Osteoblast (primary cell): ENCODE measurements at places on chromosomes 7 and 10. TPM values are rescaled to one million over a fixed set of nuclear protein-coding genes. Genes with fewer than 3 reads are reported as not detected.
A peak's percentile ranks its signal among the peaks of the same experiment; 100 is the strongest.

DNA sequence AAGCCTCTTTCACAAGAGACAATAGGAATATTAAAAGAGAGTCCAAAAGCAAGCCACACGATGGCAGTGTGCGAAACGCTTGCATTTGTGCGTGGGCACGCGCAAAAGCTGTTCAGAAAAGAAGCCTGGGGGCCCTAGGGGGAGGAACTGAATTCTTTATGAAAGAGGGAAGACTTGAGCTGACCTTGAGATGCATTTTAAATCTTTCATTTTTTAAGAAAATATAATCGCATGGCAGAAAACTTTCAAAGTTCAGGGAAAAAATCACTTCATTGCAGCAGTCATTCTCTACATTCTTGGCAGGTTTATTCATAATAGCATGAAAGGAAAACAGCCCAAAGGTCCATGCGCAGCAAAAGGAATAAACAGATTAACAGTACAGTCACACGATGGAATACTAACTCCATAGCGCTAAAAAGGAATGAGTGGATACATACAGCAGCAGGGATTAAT lies 206.5 kb upstream of the PRKCQ start:
- peak overlapping the region; percentile 20 for H3K27ac ChIP-seq
- H3K27me3 ChIP-seq, result no peaks in the 10 kb centered on the region
- peak overlapping the region; percentile 32 for H3K4me3 ChIP-seq
- no peak for DNase-seq
- no peaks in the 10 kb centered on the region for H3K36me3 ChIP-seq
- H3K4me1 ChIP-seq, result peaks cover 5% of the 10 kb centered on the region

DNA sequence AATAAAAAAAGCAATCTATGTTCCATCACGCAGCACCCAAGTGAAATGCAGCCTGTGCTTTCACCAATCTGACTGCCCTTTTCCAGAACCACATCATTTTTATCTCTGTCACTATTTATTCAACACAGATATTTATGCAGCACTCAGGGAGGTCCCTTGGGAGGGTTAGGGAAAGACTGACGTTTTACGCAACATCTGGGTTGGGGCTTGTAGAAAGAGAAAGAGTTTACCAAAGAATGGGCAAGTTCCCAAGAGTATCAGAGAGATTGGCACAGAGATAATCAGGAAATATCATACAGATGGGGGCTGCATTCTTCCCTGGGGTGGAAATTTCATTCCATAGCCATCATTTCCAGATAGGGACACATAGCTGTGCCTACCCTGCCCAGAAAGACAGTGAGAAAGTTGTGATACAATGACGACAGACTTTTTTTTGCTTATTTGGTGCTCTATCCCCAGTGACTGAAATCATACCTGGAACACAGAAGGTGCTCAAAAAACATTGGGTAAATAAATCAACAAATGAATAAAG lies 474.2 kb downstream of the CALN1 start:
- DNase-seq, result peak; percentile 50
- H3K27me3 ChIP-seq, result no peaks in the 10 kb centered on the region
- H3K4me3 ChIP-seq, result no peak overlapping the region
- H3K4me1 ChIP-seq, result no peaks in the 10 kb centered on the region

Gene KCND2
- total RNA-seq, result 6.5 and 9.4 TPM in 2 replicates

DNA sequence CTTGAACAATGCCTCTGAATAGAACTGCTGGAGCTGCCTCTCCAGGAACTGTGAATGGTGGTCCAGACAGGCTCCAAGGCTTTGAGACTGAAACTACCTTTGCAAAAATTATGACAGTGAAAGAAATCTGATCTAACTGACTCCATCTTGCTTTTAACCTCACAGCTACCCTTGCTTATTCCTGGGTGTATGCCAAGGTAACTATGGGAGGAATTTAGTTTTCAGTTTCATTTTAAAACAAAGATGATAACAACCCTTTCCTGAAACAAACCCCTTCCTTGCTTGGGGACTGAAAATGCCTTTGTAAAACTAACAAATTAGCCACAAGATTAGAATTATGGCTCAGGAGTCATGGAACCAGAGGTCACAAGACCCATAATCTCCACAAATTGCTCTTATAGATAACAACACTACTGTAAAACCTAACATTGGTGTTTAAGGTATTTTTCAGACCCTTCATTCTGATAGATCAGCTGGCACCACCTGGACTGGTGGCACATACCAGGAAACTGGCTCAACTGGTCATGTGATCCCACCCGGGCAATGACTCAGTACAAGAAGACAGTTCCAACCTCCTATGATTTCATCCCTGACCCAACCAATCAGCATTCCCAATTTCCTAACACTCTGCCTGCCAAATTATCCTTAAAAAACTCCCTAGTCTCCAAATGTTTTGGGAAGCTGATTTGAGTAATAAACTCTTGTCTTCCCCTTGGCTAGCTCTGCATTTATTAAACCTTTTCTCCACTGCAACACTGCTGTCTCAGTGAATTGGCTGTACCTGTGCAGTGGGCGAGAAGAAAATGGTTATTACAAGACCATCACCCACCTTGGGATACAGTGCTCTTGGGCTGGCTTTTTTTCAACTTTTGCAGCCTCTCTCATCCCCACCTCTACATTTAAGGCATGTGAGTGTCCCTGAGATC lies 608.1 kb downstream of the TYW1 start:
- no peak for DNase-seq
- H3K36me3 ChIP-seq, result no peaks in the 10 kb centered on the region
- no peaks in the 10 kb centered on the region for H3K27me3 ChIP-seq
- H3K27ac ChIP-seq, result no peak overlapping the region
- H3K4me3 ChIP-seq, result no peak overlapping the region
- H3K4me1 ChIP-seq, result no peaks in the 10 kb centered on the region

DNA sequence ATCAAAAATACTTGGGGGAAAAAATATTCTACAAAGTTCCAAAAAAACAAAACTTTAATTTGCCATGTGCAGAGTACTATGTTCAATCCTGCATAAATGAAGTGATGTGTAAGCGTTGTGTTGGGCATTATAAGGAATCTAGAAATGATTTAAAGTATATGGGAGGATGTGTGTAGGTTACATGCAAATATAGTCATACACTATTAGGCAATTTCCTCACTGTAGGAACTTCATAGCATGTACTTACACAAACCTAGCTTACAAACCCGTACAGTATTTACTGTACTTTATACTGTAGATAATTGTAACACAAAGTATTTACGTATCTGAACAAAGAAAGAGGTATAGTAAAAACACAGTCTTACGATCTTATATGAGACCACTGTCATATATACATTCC lies 72.3 kb downstream of the NRBF2 start:
- H3K27ac ChIP-seq, result no peak overlapping the region
- H3K4me3 ChIP-seq, result no peak overlapping the region
- H3K36me3 ChIP-seq, result peaks cover 19% of the 10 kb centered on the region
- no peak for DNase-seq
- H3K4me1 ChIP-seq, result peaks cover 41% of the 10 kb centered on the region
- H3K27me3 ChIP-seq, result no peaks in the 10 kb centered on the region

Gene SLC26A3
- total RNA-seq, result not detected in 2 replicates

DNA sequence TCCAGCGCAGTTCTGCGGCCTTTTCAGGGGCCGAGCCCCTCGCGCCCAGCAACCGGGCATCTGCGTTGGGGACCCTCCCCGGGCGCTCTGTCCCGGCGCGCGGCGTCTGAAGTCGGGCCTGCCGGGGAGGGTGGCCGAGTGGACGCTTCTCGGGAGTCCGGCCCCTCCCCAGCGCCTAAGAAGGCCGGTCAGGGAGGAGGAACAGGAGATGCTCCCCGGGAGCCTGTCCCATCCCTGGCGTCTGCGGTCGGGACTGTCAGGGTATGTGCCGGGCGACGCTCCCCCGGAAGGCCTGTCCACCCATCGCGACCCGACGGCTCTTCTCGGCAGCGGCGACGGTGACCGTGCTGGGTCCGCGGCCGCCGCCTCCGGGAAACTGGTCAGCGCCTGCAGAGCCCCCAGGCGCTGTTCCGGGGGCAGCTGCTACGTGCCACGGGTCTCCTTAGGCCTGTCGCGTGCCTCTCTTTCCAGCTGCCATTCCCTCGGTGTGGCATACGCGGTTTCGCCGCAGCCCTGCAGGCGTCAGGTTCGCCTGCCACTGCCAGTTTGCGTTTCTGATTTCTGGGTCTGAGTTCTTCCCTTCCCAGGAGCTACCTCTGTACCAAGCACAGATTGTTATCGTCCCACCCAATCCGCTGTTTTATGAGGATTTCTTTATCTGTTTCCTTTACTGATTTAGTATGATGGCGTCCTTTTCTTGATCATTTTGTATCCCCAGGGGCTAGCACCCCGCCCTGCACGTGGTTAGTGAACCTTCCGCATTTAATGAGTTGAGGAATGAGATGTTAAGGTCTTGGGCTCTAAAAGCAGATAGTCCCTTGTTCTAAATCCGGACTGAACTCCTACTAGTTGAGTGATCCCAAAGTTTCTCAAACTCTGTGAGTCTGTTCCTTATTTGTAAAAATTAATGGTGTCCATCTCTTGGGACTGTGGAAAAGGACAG lies 782 bp downstream of the IFIT5 start:
- peak overlapping the region; percentile 90 for H3K4me3 ChIP-seq
- DNase-seq, result peak; percentile 87
- H3K36me3 ChIP-seq, result peaks cover 13% of the 10 kb centered on the region
- peak overlapping the region; percentile 86 for H3K27ac ChIP-seq
- H3K4me1 ChIP-seq, result peaks cover 14% of the 10 kb centered on the region

Gene ZNF479
- not detected in 2 replicates for total RNA-seq

- DNase-seq, result no peak
- H3K36me3 ChIP-seq, result peaks cover 27% of the 10 kb centered on the region
- H3K27me3 ChIP-seq, result no peaks in the 10 kb centered on the region
- no peak overlapping the region for H3K27ac ChIP-seq
- peaks cover 23% of the 10 kb centered on the region for H3K4me1 ChIP-seq
Observed at GRCh38 chr10:90915766-90916075, 5.2 kb downstream of the ANKRD1 start.

- H3K27me3 ChIP-seq, result no peaks in the 10 kb centered on the region
- no peak for DNase-seq
- no peaks in the 10 kb centered on the region for H3K4me1 ChIP-seq
Observed at GRCh38 chr7:10355816-10356215, 617.9 kb upstream of the PHF14 start.

DNA sequence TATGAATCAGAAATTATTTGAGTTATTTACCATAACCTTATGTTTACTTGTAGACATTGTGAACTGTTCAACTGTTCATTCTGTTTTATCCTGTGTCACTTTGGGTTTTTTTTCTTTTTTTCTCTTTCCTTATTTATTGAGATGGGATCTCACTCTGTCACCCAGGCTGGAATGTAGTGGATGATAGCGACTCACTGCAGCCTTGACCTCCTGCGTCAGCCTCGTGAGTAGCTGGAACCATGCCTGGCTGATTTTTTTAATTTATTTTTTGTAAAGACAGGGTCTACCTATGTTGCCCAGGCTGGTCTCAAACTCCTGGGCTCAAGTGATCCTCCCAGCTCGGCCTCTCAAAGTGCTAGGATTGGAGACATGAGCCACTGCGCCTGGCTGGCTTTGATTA lies 97.1 kb downstream of the CSTF2T start:
- no peak overlapping the region for H3K4me3 ChIP-seq
- no peak for DNase-seq
- H3K27ac ChIP-seq, result no peak overlapping the region
- H3K4me1 ChIP-seq, result no peaks in the 10 kb centered on the region
- H3K27me3 ChIP-seq, result no peaks in the 10 kb centered on the region
- no peaks in the 10 kb centered on the region for H3K36me3 ChIP-seq

Gene ZNF804B
- total RNA-seq, result not detected in 2 replicates

GRCh38 chr7:43799605-43800004 lies 41.1 kb downstream of the BLVRA start:
- peaks cover 13% of the 10 kb centered on the region for H3K36me3 ChIP-seq
- H3K27me3 ChIP-seq, result no peaks in the 10 kb centered on the region
- no peak for DNase-seq
- no peaks in the 10 kb centered on the region for H3K4me1 ChIP-seq
- no peak overlapping the region for H3K4me3 ChIP-seq
- H3K27ac ChIP-seq, result no peak overlapping the region

Gene IL6
- 37.4 and 52.8 TPM in 2 replicates for total RNA-seq

GRCh38 chr7:21371360-21371759 lies 56.5 kb upstream of the SP4 start:
- H3K36me3 ChIP-seq, result no peaks in the 10 kb centered on the region
- H3K4me3 ChIP-seq, result no peak overlapping the region
- H3K4me1 ChIP-seq, result no peaks in the 10 kb centered on the region

GRCh38 chr7:45408409-45408737 lies 165.8 kb upstream of the ADCY1 start:
- H3K27ac ChIP-seq, result no peak overlapping the region
- no peaks in the 10 kb centered on the region for H3K27me3 ChIP-seq
- H3K4me3 ChIP-seq, result no peak overlapping the region
- no peaks in the 10 kb centered on the region for H3K4me1 ChIP-seq

DNA sequence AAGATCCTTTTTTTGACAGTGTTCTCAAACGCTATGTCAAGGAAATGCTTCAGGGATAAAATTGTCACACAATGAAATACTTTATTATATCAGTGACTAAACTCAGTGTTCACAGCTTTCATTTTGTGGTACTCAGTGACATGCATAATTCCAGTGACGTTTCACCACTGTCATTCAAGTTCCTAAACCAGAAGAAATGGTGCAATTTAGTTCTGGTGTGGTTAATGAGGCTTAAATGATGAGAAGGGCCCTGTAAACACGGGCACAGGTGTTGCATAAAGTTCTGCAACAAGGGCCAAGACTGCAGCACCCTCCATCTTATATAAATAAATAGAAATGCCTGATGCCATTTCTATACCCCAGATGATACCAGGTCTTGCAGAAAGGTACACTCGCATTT lies 1247.1 kb downstream of the GATA3 start:
- H3K27ac ChIP-seq, result no peak overlapping the region
- H3K27me3 ChIP-seq, result no peaks in the 10 kb centered on the region
- H3K4me1 ChIP-seq, result no peaks in the 10 kb centered on the region
- H3K36me3 ChIP-seq, result no peaks in the 10 kb centered on the region
- no peak for DNase-seq
